GM19239 (cell line): ENCODE measurements at places on chromosomes 13 and 19.

DNA sequence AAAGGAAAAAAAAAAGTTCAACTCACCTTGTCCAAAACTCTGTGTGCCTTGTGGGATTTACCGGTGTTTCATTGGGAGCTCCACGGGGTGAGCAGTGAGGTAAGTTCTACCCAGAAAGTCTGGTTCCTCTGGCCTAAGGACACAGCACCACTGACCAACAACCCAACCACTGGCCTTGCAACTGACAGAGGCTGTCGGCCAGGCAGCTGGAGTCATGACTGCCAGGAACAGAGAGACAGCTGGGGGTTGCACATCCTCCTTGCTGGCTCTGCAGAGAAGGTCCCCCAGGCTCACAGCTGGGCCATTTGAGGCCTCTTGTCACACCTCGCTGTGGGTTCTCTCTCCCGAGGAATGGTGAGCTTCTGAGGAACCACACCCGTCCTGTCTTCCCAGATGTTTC is 59.5 kb downstream of the ANKRD10 start:
- DNase-seq, result no peak

GRCh38 chr13:107736731-107737130 is 478.6 kb downstream of the LIG4 start:
- no peak for DNase-seq

DNA sequence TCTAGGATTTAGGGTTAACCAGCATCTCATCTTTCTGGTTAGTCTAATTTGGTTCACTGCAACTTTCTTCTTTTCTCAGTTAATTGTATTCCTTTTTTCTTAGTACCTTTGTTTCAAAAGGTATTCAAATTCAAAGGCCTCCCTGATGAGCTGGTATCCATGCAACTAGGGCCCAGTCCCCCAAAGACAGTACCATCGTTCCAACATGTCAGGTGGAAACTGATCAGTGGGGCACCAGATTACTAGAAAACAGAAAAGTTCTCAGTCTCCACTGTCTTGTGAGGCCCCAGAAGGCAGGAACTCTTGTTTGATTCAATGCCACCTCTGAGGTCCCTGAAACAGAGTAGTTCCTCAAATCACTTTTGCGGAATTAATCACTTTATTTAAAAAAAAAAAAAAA is 303.2 kb upstream of the NBEA start:
- no peak for DNase-seq

DNA sequence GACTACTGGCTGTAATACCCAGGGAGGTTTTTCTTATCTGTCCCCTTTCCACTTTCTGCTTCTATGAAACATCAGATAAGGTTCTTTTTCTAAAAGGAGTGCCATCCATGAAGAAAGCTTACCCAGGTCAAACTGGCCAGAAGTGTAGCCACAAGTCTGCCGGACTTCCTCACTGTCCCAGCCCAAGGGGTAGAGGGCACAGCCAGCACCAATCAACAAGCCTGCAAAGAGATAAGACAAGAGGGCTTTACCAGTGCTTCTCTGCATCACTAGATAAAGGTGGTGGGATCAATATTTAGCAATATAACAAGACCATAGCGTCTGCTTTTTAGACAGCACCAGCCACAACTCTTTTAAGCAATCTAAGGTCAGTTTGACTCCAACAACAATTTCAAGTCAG is 224.7 kb downstream of the LHFPL6 start:
- DNase-seq, result no peak

GRCh38 chr19:34997071-34997617 is 3.0 kb upstream of the GRAMD1A start:
- no peak for DNase-seq

GRCh38 chr13:61247149-61247936 is 168.3 kb downstream of the PCDH20 start:
- DNase-seq, result no peak

- DNase-seq, result no peak
Observed at GRCh38 chr19:38004186-38004520, 97.1 kb downstream of the SIPA1L3 start.

DNA sequence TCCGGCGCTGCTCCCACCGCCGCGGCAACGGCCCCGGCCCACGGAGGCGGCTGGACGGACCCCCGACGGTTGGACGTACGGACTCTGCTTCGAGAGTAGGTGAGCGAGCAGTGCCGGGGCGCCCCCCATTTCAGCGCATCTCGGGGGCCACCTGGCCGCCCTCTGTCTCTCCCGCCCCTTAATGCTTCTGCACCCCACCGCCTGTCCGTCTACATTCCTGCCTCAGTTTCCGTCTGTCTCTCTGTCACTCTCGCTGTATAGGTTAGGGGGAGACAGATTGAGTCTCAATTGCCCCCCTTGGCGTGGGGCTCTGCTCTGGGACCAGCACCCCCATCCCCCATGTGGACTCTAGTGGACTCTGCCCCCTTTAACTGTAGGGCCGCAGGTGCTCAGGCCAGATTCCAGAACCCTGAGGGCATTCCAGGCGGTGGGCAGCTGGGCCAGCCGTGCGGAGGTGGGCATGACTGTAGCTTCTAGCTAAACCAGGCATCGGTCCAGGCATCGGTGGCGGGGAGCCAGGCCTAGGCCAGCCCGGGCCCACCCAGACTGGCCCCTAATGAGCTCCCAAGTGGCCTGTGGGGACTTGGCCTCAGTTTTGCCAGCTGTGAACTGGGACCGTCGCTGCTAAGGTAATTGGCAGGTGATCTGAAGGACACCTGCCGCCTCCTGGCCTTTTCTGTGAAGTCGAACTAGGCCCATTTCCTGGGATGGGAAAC is 373 bp downstream of the TNFAIP8L1 start:
- DNase-seq, result no peak

DNA sequence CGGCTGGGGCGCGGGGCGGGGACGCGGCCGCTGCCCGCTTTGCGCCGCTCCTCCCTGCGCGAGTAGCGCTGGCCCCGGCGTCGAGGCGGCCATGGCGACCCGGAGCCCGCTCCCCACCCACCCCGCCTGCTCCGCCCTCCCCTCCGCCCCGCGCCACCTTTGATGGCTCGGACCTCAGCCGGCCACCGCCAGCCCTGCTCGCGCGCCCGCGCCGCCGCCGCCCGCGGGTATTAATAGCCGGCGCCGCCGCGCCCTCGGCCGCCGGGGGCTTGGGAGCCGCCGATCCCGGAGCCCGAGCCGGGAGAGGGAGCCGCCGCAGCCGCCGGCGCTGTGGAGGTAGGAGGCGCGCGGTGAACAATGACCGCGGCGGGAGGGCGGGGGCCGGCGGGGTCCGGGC is 261 bp downstream of the FARP1 start:
- DNase-seq, result no peak

DNA sequence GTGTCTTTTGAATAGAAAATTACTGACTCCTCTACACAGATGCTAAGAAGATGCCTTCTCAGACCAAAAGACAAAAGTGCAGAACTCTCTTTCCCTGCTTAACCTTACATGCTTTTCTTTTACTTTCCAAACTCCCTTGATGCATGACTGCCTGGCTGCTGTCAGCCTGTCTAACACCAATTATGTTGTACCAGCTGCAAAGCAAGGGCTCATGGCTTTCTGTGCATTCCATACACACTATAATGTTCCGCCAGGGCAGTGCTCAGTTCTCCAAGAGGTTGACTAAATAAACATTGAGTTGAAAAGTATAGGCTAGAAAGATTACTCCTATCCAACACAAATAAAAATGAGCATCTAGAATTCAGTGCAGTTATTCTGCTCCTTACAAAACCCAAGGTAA is 330.4 kb upstream of the NBEA start:
- DNase-seq, result no peak

DNA sequence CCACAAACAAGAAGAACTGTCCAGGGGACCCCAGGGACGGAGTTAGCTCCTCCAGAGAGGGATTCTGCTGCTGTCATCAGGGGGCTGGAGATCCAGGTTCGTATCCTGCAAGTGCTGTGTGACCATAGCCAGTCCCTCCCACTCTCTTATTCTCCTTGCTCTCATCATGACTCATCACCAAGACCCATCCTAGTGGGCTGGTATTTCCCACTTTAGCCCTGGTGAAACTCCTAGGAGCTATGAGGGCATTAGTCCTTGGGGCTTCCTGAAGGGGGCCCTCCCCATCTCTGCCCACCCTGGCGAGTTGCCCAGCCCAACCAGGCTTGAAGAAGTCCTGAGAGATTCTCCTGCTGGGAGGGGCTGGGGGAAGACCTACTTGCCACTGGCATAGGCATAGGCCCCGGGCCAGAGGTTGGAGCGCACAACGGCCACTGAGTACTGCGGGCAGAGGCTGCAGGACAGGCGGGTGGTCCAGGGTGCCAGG is 7.5 kb upstream of the DMWD start:
- DNase-seq, result no peak

DNA sequence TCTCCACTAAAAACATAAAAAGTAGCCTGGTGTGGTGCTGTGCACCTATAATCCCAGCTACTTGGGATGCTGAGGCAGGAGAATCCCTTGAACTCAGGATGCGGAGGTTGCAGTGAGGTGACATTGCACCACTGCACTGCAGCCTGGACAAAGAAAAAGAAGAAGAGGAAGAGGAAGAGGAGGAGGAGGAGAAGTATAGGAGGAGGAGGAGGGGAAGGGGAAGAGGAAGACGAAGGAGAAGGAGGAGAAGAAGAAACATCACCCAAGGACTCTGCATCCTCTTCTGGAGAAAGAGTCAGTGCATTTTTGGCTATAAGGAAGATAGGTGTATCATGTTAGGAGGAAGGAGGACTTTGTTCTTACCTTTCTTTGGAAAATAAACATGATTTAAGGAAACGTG is 13.0 kb upstream of the FPR3 start:
- no peak for DNase-seq

DNA sequence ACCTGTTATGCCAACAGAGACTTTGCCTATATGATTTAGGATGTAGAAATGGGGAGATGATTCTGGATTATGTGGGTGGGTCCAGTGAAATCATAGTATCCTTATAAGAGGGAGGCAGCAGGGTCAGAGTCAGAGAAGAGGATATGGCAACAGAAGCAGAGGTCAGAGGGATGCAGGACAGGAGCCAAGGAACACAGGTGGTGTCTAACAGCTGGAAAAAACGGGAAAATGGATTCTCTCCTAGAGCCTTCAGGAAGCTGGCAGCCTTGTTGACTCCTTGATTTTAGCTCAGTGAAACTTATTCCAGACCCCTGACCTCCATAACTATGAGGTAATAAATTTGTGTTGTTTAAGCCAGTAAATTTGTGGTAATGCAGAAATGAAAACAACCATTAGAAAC is 28.8 kb upstream of the OXGR1 start:
- no peak for DNase-seq

- DNase-seq, result no peak
Observed at GRCh38 chr13:87122551-87122950, 548.6 kb upstream of the SLITRK5 start.

DNA sequence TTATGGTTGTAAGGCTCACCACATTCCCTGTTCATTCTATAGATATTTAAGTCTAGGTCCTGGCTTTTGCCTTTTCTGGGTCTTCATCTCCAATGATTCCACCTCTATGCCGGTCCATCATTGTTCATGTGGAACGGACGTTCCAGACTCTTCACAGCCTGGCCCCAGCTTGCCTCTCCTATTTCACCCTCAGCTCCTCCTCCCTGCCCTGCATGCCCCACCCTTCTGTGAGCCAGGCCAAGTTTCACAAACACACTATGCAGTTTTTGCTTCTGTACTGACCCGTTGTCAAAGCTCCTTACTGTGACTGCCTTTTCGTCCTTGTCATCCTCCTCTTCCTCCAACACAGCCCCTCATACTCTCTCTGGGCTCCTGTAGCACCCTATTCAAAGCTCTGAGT is 31.3 kb downstream of the TEX26 start:
- no peak for DNase-seq

GRCh38 chr13:95800436-95800835 is 123.5 kb downstream of the DNAJC3 start:
- DNase-seq, result no peak

DNA sequence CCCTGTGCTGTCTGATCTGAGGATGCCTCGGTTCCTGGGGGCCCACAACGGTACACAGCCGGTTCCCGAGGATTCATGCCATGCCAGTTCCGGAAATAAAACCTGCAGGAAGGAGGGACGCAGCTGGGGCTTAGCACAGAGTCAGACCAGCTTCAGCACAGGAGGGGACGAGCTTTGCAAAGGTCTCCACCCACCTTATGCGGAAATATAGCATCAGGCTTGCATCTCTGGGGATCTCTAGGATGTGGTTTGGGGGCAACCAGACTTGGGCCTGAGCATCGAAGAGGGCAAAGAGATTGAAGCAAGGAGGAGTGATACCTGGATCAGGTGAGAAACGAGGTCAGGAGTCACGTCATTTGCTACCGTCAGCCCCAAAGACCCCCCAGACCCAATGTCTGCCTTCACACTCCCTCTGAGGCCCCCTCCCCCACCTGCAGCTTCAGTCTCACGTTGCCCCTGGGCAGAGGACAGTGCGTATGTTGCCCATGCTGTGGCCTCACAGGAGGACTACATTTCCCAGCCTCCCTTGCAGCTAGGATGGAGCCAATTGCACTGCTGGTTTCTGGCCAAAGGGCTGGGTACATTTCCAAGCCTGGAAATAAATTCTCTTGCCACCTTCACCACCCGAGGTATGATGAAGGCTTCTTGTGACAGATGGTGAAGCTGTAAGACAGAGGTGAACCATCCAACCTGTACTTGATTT is 12.1 kb downstream of the TYK2 start:
- no peak for DNase-seq

DNA sequence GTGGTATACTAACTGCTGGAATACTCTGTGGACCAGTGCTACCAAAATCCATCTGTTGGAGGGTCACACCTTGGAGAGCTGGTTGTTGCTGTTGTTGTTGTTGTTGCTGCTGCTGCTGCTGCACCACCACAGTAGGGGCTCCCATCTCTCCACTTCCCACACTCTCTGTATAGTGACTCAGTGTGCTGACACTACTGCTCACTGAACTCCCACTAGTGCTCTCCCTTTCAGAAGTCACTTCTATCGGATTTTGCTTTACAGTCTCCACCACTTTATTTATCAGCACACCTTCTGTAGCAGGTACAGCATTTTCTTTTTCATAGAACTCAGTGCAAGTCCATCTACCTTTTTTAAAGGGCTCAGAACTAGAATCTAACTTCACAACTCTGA is 1.7 kb downstream of the TSC22D1 start:
- no peak for DNase-seq

DNA sequence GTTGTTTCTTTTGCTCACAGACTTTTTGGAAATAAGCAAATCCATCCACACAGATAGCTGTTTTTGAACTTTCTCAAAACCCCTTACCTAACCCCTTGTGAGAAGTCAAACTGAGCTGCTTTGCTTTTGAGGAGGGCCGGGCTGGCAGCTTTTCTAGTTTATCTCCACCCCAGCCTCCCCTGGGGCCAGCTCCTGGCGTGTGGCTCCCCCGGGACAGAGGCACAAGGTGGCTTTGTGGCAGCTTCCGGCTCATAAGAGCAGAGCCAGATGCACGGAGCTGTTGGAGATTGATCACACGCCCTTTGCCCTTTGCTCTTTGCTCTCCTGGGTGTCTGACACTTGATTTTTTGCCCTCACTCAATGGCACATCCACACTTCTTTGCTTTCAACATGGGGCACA is 24.9 kb upstream of the RNF113B start:
- DNase-seq, result no peak

- DNase-seq, result no peak
Observed at GRCh38 chr19:15265850-15266248, 33.6 kb upstream of the EPHX3 start.

DNA sequence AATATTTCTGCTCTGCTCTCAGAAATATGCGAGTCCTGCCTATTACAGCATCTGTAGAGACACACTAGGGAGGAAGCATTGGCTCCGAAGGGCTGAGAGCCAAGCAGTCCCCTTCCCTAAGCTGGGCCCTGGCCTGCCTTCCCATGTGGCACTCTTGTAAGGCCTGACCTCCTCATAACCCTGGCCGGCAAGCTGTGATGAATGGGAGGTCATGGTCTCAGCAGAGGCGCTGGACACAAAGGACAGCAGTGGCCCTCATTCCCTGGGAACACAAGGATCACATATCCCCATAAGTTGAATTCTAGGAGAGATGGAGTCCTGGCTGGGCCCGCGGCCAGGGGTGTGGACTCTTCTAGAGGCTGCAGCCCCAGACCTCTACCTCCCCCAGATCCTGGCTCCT is 483.3 kb downstream of the ZNF536 start:
- DNase-seq, result no peak
